ENCODE measurements at places on chromosomes 5 and 9.
A peak's percentile ranks its signal among the peaks of the same experiment; 100 is the strongest.

DNA sequence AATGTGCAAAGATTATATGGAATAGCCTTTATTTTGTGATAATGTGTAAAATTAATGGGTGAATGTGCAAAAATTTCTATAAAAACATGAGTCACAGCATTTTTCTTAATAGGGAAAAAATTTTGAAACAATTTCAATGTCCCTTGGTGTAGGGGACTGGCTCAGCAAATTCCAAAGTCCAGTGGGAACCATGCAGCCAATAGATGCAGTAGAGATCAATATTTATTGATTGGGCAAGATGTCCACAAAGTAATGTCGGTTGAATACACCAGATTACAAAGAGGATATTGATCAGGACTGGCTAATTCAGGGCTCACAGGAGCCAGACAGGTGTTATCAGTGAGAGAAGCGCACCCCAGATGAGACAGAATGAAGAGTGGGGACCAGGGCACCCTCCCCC lies 62.5 kb downstream of the AMBP start:
- DNase-seq, result no peak

GRCh38 chr5:74647096-74647495 lies 6.6 kb upstream of the ENC1 start:
- DNase-seq, result no peak

DNA sequence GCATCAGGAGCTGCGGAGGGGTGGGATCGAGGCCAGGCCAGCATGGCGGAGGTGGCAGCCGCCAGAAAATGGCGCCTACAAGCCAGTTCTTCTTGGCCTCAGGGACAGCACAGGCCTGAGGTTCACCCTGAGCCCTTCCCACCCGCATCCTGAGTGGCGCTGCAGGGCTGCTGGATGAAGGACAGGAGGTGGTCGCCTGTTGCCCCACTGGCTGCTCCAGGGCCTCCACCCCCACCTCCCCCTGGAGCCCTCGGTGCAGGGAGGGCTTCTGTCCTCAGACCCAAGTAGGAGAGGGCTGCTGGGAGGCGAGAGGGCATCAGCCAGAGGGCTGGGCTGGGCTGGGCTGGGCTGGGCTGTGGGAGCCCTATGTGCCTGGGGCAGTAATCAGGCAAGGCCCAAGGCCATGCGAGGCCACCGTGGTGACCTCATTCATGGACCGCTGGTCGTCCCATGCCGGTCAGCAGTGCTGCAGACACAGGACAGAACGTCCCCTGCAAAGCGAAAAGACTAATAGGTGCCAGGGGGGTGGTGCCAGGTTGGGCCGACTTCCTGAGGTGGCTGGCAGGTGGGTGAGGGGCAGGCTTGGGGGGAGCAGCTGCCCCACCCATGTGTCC lies 13.8 kb downstream of the GPSM1 start:
- DNase-seq, result no peak

DNA sequence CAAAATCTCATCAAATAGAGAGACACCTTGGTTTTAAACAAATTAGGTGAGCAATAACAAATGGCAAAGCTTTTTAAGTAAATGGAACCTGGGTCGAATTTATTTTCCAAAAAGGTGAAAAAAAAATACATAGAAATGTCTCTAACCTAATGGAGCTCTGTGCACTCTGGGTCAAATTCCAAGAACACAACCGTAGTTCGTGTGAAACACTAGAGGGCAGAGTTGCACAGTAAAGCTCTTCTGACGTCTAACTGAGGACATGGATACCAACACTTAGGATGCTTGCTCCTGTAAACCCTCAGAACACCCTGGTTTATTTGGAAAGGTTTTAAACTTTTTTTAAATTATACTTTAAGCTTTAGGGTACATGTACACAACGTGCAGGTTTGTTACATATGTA lies 18.9 kb downstream of the MARCHF11 start:
- no peak for DNase-seq

DNA sequence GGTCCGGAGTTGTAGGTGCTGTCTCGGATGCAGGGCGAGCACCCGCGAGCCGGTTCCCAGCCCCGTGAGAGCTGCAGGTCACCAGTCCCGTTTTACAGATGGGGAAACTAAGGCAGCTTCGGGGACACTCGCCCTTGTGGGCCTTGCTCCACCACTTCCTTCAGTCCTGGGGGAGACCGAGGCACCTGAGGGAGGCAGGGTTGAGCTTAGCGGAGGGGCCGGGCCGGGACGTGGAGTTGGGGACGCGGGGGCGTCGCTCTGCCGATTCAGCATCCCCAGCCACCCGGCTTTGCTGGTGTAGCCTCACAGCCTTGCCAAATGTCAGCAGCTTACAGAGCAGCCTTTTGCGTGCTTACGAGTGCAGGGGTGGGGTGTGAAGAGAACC lies 530 bp downstream of the BBLN start:
- DNase-seq, result peak; percentile 37

DNA sequence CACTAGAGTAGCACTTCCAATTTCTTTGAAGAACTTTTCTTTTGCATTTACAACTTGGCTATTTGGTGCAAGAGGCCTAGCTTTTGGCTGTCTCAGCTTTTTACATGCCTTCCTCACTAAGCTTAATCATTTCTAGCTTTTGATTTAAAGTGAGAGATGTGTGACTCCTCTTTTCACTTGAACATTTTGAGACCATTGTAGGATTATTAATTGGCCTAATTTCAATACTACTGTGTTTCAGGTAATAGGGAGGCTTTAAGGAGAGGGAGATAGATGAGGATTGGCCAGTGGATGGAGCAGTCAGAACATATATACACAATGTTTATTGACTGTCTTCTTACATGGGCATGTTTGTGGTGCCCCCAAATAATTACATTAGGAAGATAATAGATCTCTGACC lies 161.7 kb downstream of the GNA14 start:
- no peak for DNase-seq

DNA sequence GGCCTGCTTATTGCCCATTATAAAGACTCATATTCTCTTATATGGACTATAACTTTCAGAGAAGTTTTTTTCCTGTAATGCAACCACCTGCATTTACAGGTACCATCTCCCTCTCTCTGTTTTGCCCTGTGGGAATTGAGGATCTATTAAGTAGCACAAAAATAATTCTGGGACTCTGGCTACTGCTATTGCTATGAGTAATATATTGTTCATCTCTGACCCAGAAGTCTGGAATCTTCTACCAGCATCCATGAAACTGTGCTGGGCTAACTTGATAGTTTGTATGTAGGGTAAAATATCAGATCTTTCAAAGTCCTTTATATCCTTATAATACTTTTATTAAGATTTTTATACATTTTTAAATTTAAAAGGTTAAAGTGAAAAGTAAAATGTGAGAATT lies 607.2 kb downstream of the EFNA5 start:
- DNase-seq, result no peak

- DNase-seq, result no peak
These were observed 140.8 kb upstream of the LMX1B start for GRCh38 chr9:126472948-126473298.

DNA sequence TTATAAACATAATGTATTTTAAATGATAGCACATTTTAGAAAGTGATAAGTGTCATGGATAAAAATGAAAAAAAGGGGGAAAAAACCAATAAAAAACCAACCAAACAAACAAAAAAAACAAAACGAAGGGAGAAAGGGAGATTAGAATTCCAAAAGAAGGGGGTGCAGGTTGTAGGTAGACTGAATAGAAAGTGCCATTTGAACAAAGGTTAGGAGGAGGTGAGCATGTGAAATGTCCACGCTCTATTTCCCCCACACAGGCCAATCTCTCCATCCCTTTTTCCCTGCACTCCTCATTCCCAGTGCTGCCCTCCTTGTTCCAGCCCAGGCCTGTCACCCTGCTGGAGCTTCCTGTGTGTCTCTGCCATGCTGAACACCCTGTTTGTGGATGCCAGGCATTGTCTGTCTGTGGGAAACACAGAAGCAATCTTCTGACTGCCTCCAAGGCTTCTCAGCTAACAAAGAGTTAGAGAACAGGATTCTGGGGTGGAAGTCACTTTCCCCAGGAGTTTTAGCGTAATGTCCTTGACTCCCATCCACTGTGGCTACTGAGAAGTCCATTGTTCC lies 138.8 kb downstream of the ADAMTS16 start:
- no peak for DNase-seq

GRCh38 chr5:133109655-133110483 lies 58.1 kb downstream of the HSPA4 start:
- DNase-seq, result no peak

DNA sequence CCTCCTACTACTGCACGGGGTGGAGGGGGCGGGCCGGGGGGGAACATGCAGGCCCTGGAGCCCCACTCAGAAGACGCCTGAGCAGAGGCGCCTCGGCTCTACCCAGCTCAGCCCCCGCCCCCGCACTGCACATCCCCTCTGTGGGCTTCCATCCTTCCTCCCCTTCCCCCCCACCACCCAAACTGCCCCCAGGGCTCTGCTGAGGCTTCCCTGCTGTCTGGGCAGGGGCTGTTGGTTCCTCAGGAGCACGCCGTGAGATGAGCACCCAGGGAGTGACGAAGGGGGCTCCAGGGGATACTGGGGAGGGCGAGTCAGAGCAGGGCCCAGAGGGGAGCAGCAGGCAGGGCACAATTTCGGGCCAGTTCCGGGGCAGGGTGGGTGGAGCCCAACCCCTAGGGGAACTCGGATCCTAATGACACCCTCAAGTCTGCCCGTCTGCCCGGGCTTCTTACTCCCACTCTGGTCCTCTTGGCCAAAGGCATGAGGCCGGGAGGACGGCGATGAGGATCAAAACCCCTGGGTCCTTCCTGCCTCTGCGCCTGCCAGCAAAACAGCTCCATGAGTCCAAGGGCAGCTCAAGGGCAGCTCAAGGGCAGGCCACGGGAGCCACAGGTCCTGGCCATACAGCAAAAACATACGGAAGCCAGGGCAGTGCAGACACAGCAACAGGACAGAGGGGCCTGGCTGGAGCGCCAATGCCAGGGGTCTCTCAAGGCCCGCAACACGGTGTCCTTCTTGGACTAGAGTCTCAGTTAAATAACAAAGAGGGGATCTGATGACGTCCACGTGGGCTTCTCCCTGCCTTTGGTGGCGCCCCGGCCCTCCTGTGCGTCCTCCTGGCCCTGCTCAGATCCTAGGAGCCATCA lies 200.9 kb downstream of the AUH start:
- DNase-seq, result no peak

- DNase-seq, result no peak
These were observed 121.8 kb downstream of the ADAMTS12 start for GRCh38 chr5:33769968-33770367.

- DNase-seq, result no peak
These were observed 29.9 kb downstream of the CLINT1 start for GRCh38 chr5:157828944-157829639.

Measured in activated T-cell treated with anti-CD3 and anti-CD28 coated beads for 24 hours (primary cell).